IPS DF 19.7 (cell line): ENCODE measurements at places on chromosomes 12 and 14.

GRCh38 chr12:118984161-118984943 is 3.0 kb downstream of the SRRM4 start:
- DNase-seq = no peak

GRCh38 chr12:27616356-27617142 is 79.7 kb upstream of the REP15 start:
- no peak for DNase-seq

- no peak for DNase-seq
Measured at GRCh38 chr14:100375266-100375962, 52.3 kb downstream of the SLC25A47 start.

- DNase-seq = no peak
Measured at GRCh38 chr12:119672194-119672593, 4.3 kb downstream of the PRKAB1 start.
